Stromal cell of bone marrow (primary cell): ENCODE measurements at places on chromosomes 3 and 15.
A peak's percentile ranks its signal among the peaks of the same experiment; 100 is the strongest.

- DNase-seq = no peak
Measured at GRCh38 chr15:85518979-85519761, 138.8 kb downstream of the AKAP13 start.

- DNase-seq = no peak
Measured at GRCh38 chr3:141539431-141540187, 52.8 kb downstream of the RASA2 start.

- no peak for DNase-seq
Measured at GRCh38 chr15:96418146-96418545, 87.6 kb downstream of the NR2F2 start.

DNA sequence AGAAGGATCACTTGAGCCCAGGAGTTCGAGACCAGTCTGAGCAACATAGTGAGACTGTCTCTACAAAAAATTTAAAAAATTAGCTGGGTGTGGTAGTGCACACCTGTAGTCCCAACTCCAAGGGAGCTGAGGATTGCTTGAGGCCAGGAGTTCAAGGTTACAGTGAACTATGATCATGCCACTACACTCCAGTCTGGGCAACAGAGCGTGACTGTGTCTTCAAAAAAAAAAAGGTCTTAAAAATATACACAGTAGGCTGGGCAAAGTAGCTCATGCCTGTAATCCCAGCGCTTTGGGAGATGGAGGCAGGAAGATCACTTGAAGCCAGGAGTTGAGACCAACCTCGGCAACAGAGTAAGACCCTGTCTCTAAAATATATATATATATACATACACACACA, 11.2 kb upstream of the CAMK1 start:
- no peak for DNase-seq

GRCh38 chr3:19263606-19264005, 115.3 kb downstream of the KCNH8 start:
- DNase-seq = no peak

DNA sequence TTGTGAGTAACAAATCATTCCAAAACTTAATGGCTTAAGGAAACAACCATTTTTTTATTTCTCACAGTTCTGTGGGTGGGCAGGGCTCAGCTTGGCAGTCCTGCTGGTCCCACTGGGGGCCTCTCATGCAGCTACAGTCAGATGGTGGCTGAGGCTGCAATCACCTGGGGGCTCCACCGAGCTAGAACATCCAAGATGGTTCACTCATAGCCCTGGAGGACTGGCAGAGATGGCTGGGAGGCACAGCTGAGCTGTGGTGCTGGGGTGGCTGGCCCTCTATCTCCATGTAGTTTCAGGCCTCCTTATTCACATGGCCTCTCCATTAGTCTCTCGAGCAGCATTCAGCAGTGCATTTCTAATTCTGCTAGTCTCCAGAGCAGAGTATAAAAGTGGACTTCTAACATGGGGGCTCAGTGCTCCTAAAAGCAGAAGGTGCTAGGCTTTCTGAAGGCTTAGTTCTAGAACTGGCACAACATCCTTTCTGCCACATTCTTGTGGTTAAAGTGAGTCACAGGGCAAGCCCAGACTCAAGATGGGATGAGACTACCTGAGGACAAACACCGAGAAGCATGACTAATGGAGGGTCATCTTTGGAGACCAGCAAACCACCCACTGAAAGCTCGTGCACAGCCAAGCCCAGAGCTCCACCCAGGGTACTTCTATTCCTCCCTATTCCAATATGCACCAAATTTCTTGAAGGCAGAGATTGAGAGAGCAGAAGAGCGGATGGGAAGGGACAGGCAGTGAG, 6.3 kb downstream of the CAV3 start:
- no peak for DNase-seq

- no peak for DNase-seq
Measured at GRCh38 chr3:57787867-57788623, 31.9 kb downstream of the SLMAP start.

DNA sequence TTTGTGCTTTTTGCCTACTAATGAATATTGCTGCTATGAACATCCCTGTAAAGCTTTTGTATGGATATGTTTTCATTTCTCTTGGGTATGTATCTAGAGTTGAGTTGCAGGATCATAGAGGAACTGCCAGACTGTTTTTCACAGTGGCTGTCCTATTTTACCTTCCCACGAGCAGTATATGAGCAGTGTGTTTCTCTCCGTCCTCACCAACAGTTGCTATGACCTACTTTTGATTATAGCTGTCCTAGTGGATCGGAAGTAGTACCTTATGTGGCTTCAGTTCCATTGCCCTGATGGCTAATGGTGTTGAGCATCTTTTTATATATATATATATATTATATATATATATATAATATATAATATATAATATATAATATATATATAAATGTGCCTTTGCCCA, 25.2 kb downstream of the CDAN1 start:
- DNase-seq = no peak

DNA sequence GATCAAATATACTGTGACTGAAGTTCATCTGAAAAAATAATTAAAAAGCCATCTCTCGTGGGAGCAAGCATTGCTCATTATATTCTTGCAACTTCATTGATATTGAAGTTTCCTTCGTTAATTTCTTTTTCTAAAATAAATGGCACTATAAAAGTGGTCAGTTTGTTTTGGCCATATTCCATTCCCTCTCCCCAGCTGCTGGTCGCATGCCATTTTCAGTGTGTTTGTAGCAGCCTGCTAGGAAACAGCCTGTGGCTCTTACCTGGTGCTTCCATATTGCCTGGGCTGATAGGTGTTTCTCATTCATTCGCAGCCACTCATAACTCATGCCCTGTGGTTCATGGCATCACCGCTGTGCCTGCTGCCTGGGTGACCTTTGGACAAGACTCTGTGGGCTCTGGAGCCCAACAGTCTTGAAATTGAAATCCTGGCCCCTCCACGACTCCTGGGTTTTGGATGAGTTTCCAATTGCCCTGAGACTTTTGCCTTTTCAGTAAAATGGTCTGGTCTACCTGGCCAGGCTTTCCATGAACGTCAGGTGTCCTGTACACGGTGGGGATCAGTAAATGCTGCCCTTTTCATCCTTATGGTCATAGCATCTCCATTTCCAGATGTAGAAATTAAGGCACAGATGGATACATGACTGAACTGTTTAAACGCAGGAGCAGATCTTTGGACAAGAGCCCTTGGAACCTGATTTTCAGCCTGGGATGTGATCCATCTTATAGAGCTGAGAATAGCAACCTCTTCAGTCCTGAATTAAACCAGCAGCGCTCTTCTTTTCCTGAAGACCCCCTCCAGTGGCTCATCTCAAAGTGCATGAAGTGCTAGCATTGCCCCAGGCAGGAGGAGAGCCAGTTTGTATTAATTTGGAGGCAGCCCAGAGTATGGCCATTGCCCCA, 69.4 kb downstream of the SLCO3A1 start:
- DNase-seq = no peak

GRCh38 chr3:66489581-66489980, 11.2 kb downstream of the LRIG1 start:
- DNase-seq = no peak

DNA sequence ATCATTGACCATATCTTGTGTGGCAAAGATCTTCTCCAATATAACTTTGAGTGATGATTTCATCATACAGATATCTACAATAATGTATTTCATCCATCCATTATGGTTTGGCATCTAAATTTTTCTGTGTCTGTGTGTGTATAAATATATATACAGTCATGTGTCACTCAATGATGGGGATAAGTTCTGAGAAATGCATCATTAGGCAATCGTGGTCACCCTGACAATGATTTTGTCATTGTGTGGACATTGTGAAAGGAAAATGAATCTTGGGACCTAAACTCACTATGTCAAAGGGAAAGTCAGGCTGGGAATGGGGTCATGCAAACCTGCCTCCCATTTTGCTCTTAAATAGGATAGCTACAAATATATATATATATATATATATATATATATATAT, 12.4 kb downstream of the CFAP161 start:
- no peak for DNase-seq

DNA sequence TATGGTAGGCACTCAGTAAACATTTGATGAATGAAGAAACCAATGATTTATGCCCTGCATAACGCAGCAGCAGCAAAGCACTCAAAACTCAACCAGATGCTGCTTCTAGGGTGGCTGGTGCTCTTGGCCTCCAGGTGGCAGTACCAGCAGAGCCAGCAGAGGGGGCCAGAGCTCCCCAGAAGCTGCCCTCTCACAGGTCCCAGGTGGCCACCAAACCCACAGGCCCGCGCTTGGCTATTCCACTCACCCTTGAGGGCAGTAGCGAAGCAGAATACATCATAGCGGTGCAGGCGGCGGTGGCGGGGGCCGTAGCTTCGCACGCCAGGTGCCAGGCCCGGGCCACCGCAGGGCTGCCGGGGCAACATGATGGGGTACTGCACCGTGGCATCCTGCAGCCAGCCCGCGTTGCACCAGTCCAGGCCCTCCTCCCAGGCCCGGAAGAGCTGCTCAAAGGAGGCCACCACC, 16.6 kb downstream of the HAPLN3 start:
- DNase-seq = no peak

DNA sequence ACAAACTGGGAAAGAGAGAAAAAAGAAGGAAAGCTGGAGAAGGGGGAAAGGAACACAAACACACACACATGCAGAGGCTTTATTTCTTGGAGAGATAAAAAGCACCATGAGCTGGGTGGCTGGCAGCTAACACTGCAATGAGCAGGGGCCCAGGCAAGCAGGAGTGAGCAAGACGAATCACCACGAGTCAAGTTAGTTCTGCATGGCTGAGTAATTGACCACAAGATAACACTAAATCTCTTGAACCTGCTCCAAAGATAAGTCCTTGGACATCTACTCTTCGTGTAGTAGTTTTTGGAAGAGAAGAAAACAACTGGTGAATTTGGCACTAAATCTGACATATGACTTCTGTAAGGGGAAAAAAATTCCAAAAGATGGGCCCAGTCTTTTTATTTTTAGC, 100.9 kb downstream of the MYO5A start:
- peak; percentile 75 for DNase-seq

DNA sequence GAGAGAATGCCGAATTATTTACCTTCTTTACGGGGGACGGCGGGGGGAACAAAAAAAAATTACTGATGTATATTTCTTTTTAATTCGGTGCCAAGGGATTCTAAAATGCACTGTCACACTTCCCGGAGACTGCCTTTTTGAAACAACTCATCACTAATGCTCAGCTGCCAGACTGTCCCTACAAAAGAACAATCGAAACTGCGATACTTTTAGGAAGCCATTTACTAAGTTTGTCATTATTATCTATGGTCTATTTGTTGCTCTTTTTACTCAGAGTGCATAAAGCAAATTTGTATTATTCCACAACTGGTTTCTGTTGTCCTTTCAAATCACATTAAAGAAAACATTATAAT, 60.8 kb downstream of the TM4SF4 start:
- DNase-seq = no peak

DNA sequence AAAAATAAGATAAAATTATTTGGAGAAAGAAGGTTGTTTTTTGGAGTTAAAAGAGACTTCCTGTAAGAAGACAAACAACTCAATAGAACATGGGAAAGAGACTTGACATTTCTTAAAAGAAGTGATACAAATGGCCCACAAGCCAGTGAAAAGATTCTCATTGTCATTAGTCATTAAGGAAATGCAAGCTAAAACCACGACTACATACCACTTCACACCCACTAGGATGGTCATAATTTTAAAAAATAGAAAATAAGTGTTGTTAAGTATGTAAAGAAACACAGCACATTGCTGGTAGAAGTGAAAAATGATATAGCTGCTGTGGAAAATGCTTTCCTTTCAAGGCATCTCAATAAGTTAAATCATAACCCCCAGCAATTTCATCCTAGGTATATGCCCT, 44.4 kb upstream of the GK5 start:
- no peak for DNase-seq

DNA sequence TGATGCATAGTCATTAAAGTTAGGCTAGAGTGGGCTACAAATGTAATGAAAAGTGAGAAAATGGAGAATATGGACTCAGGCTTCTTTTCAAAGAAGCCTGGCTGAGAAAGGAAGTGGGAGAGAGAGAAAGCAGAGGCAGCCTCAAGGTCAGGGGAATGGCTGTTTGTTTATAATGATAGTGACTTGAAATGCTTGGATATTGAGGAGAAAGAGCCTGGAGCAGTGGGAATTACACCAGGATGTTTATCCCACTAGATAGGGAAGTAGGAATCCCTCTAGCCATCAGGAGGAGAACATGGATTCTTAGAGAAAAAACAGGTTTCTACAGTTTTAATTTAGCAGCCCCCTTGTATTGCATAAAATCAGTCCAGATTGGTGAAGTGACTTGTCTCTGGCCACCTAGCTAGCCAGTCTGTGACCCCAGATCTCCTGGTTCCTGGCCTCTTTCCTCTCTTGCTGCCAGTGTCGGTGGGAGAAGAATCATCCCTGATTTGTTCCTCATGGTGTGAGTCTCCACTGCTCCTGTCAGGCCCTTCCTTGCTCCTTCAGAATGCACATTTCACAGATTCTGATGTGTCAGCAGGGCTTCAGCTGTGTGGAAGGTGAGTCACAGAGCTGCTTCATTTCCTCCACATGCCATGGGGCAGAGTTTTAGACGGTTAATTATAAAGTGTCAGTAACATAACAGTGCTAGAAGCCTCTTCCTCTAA, 32.9 kb downstream of the SEMA6D start:
- DNase-seq = peak; percentile 70

- DNase-seq = peak; percentile 99
Measured at GRCh38 chr3:12193485-12194165, 34.9 kb upstream of the TIMP4 start.

DNA sequence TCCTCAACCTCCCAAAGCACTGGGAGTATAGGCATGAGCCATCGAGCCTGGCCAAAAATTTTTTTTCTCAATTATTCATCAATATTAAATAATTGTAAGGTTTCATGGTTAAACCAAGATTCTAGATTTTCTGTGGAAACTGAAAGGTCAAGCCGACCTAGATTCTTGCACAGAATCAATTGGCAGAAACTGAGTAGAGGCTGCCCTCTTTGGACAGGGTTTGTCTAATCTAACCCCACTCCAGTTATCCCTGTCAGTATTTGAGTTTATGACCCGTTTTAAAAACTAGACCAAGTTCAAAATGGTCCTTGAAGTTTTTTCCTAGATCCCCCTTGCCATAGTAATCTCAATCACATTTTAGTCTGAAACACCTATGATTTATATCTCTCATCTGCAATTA, 8.6 kb upstream of the ADAM10 start:
- no peak for DNase-seq

DNA sequence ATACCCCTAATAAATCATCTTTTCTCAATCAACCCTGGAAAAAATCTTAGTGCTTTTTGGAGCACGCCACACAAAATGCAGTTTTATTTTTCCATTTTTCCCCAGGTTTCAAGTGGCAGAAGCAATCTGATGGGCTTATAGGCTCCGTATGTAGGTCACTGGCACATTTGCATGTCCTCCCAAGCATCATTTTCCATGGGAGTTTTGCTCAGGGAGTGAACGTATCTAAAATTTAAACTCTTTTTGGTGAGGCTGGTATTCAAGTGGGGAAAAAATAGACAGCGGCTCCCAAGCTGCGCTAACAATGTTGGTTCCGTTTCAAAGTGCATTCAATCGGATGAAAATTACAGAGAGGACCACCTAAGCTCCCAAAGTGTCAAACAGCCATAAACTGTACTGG, 233.4 kb downstream of the MEX3B start:
- DNase-seq = no peak

- no peak for DNase-seq
Measured at GRCh38 chr15:34682674-34683073, 72.1 kb downstream of the GJD2 start.
